ENCODE measurements at places on chromosomes 6 and 20.

GRCh38 chr20:54110457-54110856 is 40.1 kb upstream of the BCAS1 start:
- no peak for DNase-seq

GRCh38 chr6:169141671-169142537 is 111.7 kb downstream of the THBS2 start:
- DNase-seq = peak; percentile 46

DNA sequence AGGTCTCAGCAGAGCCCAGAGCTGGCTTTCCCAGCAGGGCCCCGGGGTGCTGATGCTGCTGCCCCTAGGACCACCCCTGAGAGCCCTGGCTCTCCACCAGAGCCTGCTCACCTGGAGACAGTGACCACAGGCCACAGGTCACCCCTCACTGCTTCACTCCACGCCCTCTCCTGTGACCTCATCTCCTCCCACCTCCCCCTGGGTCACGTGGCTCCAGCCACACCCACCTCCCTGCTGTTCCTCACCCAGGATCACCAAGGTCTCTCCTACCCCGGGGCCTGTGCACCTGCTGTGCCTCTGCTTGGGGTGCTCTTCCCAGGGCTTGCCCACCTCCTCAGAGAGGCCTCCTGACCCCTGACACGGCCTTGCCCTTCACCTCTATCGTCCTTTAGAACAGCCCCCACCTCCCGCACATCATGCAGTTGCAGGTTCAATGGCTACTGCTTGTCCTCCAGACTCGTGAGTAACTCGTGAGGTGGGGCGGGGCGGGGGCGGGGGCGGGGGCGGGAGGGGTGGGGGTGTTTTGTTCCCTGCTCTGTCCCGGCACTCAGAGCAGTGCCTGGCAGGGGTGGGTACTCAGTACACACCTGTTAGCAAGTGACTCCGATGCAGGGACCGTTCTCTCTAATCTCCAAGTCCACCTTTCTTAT is 468.0 kb downstream of the PREX1 start:
- DNase-seq = no peak

GRCh38 chr20:24917797-24918578 is 31.1 kb upstream of the CST7 start:
- DNase-seq = peak; percentile 63

GRCh38 chr6:148987982-148988381 is 241.2 kb downstream of the UST start:
- DNase-seq = no peak

GRCh38 chr6:67722861-67723261 is 912.2 kb upstream of the ADGRB3 start:
- no peak for DNase-seq

- DNase-seq = no peak
These were observed 44.2 kb upstream of the TOX2 start for GRCh38 chr20:43870484-43870883.

DNA sequence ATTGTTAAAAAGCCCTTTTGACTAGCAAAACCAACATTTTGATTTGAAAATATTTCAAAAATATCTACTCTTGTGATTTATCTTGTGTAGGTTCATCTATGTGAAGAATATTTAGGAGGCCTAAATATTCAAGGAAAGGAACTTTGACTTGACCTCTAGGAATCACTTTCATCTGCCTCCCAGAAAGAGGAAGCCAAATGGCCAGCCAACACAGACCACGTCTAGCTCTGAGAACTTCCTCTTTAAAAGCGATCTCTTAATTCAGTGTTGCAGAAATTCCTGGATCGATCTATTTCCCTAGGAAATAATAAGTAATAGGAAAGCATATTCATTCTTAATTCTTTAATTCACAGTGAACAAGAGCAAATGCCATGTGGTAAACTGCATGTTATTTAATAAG is 9.6 kb upstream of the MOXD1 start:
- DNase-seq = no peak

DNA sequence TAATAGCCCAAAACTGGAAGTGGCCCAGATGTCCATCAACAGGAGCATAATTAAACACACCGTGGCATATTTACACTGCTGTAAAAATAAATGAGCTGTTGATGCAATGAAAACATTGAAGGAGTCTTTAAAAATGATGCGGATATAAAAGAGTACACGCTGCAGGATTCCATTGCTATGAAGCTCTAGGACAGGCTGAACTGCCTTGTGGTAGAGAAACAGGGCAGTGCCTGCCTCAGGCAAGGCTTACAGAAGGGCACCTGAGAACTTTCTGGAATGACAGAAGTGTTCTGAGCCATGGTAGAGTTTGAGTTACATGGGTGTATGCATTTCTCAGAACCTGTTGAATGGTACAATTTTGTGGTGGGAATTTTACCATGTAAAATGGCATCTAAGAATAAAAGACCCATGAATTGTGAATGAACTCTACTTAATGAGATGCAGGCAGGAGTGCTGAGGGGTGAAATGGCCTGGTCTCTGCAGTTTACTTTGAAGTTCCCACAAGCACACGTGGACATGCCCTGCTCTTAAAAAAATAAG is 45.3 kb upstream of the RIN2 start:
- DNase-seq = no peak

DNA sequence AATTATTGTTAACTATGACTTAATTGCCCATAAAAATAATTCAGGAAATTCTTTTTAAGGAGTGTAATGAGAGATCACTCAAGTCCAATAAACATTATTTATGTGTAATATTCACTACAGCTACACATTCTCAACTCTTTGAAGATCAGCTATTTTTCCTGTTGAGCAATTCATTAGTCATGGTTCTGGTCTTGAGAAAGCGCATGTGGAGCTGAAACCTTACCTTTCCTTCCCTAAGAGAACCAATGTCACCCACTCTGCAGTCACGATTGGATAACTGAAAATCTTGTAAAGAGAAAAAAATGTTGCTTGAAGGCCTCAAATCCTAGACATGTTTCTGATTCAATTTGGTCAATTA is 736.9 kb upstream of the MARCKS start:
- DNase-seq = no peak

GRCh38 chr6:36142971-36143838 is 12.9 kb downstream of the MAPK13 start:
- DNase-seq = no peak

- no peak for DNase-seq
These were observed 42.0 kb upstream of the KCNQ5 start for GRCh38 chr6:72579865-72580264.

GRCh38 chr20:50508171-50508755 is 1.9 kb upstream of the PTPN1 start:
- no peak for DNase-seq

GRCh38 chr6:106974336-106974998 is at the start of gene CD24:
CD24 (minus strand) TSS chr6:106974729; CDS start chr6:106974646, 83 bp downstream.
- peak; percentile 48 for DNase-seq

DNA sequence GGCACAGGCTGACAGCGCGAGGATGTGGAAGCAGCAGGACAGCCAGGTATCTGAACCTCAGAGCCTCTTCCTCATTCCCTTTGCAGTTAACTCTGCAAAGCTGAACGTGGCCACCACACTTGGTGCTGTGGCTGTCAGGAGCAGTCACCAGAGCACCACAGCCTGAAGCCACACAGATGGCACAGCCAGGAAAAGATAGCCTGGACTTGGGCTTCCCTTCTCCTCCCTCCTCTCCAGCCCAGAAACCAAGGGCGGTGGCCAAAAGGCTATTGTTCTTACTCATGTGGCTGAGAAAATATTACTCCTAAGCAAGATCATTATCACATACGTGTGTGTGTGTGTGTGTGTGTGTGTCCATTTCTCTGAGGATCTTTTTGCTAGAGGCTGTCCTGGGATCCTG is 39.8 kb downstream of the CD164 start:
- DNase-seq = no peak

DNA sequence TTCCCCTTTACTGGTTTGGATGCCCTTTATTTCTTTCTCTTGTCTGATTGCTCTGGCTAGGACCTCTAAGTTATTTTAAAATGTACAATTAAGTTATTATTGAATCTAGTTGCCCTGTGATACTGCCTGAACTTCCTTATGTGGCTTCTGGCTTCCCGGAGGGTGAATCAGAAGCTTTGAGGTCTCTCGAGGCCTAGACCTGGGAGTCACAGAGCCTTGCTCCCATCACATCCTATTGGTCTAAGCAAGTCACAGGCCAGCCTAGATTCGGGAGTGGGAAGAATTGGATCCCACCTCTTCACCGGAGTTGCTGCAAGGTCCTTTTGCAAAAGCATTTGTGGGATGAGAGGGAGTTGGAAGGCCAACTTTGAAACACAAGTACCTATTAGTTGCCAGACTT is 15.2 kb downstream of the BCAS4 start:
- no peak for DNase-seq

- no peak for DNase-seq
These were observed 3.4 kb upstream of the FKBP1A start for GRCh38 chr20:1396264-1396663.

DNA sequence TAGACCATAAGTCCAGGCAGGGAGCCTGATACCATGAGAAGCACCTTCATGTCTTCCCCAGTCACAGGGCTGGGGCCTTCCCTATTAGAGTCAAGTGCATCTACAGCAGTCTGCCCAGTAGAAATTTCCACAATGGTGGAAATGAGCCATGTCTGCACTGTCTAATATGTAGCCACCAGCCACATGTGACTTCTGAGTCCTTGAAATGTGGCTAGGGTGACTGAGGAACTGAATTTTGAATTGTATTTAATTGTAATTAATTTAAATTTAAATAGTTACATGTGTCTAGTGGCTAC is 300.2 kb downstream of the CLIC5 start:
- DNase-seq = no peak

DNA sequence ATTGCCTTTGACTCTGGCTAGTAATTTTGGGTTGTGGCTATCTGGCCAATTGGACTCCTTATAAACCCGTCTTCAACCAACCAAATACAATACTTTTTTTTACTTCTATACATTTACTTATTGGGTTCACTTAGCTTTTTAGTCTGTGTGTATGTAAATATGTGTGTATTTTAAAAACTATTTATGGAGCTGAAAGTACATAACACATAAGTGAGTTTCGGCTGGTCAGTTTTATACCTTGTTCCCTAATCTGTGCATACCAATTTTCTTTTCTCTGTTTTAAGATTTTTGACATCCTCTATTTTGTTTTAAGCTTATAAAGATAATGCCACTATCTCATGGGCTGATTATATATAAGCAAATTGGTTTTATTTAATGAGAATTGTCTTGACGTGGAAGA is 129.5 kb downstream of the LRRC1 start:
- DNase-seq = no peak

DNA sequence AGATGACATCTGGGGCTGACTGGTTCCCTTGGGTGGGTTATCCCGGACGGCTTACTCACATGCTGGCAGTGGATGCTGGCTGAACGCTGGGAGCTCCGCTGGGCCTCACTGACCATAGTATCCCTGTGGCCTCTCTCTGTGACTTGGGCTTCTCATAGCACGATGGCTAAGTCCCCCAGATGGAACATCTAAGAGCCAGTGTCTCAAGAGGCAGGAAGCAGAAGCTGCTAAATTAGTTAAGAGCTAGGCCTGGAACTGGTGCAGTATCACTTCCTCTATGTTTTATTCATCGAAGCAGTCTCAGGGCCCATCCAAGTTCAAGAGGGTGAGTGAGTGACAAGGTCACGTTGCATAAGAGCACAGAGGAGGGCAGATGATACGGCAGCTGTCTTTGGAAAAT is 116.5 kb upstream of the LAMP5 start:
- no peak for DNase-seq

DNA sequence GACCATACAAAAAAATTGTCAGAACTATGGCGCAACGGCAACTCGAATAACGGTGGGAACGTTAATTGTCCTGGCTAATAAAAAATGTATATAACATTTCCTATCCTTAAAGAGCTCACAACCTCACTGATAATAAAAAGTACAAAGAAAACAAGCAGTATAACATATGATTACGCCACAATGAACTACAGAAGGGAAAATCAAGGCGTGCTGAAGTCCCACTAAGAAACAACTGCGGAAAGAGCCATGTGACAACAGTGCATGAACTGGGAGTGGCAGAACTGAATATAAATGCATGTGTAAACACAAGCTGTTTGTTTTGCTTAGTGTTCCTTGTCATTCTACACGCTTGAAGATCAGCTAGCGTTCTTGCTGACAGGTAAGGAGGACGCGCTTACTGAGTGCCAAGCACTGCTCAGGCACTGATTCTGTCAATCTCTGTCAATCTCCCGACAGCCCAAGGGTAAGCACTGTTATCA is 466 bp upstream of the PSMB1 start:
- DNase-seq = peak; percentile 65

DNA sequence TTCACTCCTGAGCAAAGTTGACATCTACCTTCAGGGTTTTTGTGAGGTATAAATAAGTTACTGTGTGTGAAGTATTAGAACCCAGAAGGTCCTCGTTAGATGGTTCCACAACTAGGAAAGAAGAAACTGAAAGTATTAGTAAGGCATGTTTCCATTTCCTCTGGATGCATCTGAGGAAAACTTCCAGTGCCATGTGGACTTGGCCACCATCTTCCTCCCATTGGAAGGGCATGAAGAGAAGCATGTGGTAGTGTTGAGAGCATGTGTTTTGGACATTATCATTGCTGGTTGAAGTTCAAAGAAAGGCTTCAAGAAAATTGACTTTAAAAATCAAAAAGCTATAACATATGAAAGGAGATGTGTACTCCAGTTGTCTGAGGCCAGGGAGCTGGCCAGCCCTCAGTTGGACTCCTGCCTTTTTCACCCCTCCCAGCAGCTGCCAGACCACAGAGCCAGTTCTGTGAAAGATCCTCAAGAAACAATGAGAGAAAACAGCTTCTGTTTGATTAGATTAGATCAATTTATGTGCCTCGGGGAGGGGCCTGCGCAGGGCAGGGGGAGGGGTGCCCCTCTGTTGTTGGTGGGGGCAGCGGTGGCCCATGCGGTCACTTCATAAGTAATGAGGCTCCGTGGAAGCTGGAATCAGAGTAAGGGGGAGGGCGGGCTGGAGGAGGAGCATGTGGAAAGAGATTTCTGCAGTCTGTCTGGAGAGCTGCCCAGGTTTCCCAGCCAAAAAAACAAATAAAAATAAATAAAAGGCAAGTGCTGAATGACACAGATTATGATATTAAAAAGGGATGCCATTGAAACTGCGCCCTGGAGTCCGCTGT is 154.0 kb downstream of the JARID2 start:
- peak; percentile 78 for DNase-seq

- no peak for DNase-seq
These were observed 8.3 kb downstream of the NHSL1 start for GRCh38 chr6:138491017-138491416.

- DNase-seq = peak; percentile 20
These were observed 55.1 kb downstream of the KIF16B start for GRCh38 chr20:16517946-16518783.

- DNase-seq = no peak
These were observed 83.4 kb downstream of the REV3L start for GRCh38 chr6:111399626-111400025.

GRCh38 chr6:168496139-168496996 is 55.4 kb downstream of the SMOC2 start:
- no peak for DNase-seq

DNA sequence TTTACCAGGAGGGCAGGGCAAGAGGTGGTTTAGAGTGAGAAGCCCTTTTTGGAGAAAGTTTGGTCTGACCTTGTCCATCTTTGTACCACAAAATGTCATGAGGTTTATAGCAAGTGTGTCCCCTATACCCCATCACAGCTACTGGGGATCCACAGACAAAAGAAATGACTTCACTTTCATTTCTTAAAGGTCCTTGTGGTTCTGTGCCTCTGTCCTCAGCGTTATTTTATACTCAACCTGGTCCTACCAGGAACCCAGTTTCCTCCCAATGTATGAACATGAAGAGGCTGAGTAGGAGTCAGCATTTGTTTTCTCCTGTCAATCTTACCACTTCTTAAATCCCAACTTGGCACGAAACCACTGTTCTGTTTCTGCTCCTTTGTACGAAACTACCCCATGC is 157.6 kb downstream of the NFATC2 start:
- no peak for DNase-seq

- DNase-seq = no peak
These were observed 55.0 kb downstream of the PDE7B start for GRCh38 chr6:135906542-135906941.

Data from left renal pelvis (tissue), 4 donors.